ENCODE measurements at places on chromosomes 12 and 14.

- no peak for DNase-seq
These were observed 2.5 kb upstream of the CACNA2D4 start for GRCh38 chr12:1920971-1921370.

DNA sequence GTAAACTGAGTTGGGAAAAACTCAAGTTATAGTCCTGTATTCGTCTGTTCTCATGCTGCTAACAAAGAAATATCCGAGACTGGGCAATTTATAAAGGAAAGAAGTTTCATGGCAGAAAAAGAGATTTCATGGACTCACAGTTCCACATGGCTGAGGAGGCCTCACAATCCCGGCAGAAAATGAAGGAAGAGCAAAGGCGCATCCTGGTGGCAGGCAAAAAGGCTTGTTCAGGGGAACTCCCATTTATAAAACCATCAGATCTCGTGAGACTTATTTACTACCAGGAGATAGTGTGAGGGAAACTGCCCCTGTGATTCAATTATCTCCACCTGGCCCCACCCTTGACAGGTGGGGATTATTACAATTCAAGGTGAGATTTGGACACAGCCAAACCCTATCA lies 292.6 kb upstream of the SYT1 start:
- DNase-seq: no peak

DNA sequence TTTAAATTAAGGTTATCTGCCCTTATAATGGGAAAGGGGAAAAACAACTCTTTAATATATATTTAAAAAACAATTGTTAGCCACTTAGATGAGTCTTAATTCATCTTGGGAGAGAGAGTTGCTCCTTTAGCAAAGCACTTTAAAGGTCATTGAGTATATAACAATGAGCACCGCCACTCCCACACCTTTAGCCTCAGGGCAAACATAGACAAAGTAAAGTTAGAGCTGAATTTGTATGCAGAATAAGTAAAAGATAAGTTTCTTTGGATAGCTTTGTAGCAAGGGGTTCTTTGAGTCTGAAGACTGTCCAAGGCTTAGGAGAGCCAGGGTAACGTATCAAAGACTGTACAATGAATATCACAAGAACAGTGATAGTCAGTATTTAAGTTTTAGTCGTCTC lies 728.8 kb upstream of the LMO3 start:
- no peak for DNase-seq

DNA sequence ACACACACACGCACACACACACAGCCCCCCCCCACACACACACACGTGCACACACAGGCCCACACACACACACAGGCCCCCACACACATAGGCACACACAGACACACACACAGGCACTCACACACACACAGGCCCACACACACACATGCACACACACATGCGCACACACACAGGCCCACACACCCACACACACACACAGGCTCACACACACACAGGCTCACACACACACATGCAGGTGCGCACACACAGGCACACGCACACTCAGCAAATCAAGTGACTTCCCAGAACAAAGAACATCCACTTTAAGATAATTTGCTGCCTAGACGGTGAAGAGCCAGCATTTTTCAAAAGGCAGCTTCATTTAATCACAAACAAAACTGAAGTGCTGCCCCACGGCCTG lies 78.5 kb upstream of the FBRSL1 start:
- no peak for DNase-seq

GRCh38 chr12:57332646-57333312 lies 81.8 kb upstream of the STAC3 start:
- no peak for DNase-seq

GRCh38 chr12:46395388-46395787 lies 22.8 kb upstream of the SLC38A2 start:
- DNase-seq: no peak

DNA sequence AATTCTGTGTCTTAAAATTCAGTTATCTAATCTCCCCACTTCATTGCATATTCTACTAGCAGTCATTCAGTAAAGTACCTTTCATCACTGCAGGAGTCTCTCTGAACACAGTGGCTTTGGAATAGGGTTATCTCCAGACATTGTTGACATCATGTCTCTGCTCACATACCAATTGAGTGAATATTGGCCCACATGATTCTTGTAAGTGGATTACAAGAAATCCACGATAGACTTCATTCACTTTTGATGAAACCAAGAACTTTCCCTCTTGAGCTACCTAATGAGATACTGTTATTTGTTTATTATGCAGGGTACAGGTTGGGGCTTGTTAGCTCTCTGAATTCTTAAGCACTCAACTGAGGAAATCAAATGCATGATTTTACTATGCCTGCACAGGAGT lies 284.9 kb downstream of the RAD51B start:
- DNase-seq: no peak

DNA sequence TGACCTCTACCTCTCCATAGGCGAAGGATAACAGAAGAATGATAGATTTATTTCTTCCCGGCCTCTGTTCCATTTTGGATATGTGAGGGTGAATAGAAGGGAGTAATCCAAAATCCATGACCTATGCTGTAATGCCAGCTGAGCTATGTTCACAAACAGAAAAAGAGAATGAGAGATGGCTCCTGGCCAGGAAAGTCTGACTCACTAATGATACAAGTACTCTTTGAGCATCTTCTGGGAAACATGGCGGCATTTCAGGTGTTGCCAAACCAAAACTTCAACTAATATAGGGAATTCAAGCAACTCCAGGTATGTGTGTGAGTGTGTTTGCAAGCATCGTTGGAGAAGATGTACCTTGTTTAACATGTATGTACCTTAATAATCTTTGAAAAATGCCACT lies 55.1 kb downstream of the MED13L start:
- DNase-seq: peak; percentile 17

- peak; percentile 78 for DNase-seq
These were observed 6.7 kb downstream of the HDAC7 start for GRCh38 chr12:47812797-47813510.

GRCh38 chr12:172732-173161 lies 41.2 kb downstream of the SLC6A12 start:
- DNase-seq: no peak

GRCh38 chr14:71985538-71986189 lies 53.4 kb downstream of the RGS6 start:
- DNase-seq: no peak

DNA sequence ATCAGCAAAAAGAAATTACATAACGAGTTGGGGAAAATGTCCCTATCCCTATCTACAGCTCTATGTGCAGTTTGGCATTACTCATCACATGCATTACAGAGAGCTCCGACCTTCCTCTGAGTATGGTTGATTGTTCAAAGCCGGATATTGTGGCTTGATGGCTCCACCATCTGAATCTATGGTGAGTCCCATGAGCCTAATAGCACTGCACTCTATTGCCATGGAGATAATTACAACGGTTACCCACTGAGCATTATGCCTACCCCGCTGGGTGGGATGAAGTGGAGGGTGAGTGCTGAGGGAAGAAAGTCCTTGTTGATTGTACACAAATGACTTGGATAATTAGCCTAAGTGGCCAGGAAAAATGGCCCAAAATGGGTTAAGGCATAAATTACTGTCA lies 800.5 kb downstream of the NRXN3 start:
- no peak for DNase-seq

Measured in stimulated activated CD8-positive, alpha-beta memory T cell treated with anti-CD3 and anti-CD28 coated beads, Interleukin-7, amount 100 ng/mL, for 1 hour (primary cell).